ENCODE measurements at places on chromosomes 3 and 15.

DNA sequence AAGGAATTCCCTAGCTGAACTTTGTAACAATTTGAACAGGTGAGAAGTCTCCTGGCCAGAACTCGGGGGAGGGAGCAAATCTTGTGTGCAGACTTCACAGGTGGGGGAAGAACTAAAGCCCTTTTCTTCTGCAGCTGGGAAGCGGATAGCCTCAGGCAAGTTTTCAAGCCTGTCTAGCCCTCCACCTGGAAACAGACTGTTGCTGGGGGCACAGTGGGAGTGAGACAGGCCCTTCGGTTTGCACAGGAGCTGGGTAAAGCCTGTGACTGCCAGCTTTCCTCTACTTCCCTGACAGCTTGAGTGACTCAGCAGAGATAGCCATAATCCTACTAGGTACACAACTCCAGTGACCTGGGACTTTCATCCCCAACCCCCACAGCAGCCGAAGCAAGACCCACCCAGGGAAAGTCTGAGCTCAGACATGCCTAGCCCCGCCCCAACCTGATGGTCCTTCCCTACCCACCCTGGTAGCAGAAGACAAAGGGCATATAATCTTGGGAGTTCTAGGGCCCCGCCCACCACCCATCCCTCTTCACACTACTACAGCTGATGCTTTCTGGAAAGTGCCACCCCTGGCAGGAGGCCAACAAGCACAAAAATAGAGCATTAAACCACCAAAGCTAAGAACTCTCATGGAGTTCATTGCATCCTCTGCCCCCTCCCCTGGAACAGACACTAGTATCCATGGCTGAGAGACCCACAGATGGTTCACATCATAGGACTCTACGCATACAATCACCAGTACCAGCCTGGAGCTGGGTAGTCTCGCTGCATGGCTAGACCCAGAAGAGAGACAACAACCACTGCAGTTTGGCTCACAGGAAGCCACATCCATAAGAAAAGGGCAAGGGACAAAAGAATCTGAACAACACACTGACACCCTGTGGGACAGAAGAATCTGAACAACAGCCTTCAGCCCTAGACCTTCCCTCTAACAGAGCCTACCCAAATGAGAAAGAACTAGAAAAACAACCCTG, 479.0 kb downstream of the RAP2B start:
- no peak for DNase-seq

- peak; percentile 43 for DNase-seq
These were observed 107.7 kb upstream of the PLSCR5 start for GRCh38 chr3:146712806-146713205.

DNA sequence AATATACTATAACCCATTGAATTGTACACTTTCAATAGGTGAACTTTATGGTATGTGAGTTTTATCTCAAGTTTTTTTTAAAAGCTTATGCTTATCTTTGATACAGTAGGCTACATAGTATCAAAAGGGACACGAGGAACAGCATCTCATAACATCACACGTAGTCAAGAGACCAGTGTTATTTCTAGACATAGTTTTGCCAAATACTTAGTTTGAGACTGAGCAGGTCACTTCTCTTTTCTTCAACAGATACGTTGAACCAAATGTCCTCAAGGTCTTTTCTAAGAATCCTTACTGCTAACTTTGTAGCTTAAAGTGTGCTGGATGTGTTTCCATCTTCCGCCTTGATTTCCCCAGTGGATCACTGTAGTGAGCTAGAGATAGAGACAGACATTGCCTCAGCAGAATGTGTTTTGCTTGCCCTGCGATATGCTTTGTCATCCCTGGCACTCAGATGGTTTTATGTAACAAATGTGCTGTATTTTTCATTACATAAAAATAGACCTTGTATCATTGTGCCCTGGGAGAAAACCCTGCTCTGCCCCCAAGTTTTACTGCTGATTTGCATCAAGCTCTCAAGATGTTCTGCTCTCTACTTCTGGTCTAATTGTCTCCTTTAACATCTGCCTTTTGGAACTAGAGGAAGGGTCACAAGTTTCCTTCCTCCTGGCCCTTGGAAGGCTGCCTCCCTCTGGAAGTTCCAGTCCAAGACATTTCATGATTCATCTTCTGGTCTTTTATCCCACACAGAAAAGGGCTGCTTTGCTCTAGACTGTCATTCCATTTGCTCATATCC, 426.4 kb upstream of the RGMA start:
- no peak for DNase-seq

DNA sequence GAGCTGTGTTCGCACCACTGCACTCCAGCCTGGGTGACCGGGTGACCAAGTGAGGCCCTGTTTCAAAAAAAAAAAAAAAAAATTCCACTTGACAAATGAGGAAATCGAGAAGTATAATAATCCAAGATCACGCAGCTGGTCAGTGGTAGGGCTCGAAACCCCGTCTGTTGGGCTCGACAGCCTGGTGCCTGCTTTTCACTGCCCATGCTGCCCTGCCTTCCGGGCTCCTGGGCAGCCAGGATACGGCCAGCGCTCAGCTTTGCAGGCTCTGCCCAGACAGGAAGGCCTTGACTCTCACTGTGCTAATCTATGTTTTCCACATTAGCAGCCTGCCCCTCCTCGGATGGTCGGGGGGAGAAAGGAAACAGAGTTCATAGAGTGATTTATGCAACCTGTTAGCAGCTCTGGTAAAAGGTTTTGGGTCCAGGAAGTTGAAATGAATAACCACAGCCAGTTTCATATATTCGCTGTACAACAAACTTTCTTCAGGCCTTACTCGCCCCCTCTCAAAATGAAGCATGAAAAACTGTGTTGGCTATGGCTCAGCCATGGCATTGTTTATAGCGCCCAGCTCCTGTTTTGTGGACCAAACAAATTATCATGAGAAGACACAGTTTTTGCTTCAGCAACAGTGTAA, 108.8 kb downstream of the XXYLT1 start:
- DNase-seq, result no peak

DNA sequence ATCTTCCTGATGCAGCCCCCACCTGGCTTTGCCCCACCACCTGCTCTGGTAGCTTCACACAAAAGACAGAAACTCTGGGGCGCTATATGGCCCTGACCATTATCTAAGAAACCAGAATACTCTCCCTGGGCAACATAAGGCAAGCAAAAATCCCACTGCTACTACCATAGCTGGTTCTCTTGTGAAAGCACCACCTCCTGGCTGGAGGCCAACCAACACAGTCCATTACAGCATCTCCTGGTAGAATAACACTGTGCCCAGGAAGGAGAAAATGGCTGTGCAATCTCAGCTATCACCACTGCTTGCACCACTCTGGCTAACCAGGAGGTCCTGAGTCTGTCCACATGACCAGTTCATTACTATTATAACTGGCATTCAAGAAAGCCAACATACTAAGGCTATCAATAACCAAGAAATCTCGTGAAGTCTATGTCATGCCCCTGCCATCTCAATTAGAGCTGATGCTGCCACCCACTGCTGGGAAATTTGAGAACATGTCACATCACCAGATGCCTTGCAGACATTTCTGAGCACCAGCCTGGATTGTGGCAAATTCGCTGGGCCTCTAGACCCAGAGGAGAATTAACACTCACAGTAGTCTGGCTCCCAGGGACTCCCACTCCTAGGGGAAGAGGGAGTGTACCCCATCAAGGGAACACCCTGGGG, 1114.8 kb downstream of the ROBO2 start:
- peak; percentile 13 for DNase-seq

DNA sequence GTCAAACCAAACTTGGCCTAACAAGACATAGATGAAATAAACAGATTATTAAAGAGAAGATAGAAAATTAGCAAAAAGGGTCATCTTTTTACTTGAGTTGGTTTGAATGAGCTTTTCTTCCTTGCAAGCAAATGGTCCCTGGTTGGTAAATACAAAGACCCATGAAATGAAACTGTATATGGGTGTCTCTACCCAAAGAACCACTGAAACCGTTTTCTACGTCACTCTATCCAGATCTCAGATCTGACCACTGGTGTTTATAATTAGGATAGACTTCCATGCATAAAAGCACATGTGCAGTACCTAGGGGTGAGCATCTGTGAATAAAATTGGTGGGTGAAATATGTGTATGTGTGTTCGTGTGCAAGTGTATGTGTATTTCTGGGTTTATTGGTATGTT, 73.2 kb downstream of the CLDN11 start:
- DNase-seq, result no peak

GRCh38 chr3:194095464-194095863, 40.5 kb upstream of the HES1 start:
- no peak for DNase-seq

GRCh38 chr3:53815651-53816050, 30.6 kb downstream of the CHDH start:
- DNase-seq, result no peak

DNA sequence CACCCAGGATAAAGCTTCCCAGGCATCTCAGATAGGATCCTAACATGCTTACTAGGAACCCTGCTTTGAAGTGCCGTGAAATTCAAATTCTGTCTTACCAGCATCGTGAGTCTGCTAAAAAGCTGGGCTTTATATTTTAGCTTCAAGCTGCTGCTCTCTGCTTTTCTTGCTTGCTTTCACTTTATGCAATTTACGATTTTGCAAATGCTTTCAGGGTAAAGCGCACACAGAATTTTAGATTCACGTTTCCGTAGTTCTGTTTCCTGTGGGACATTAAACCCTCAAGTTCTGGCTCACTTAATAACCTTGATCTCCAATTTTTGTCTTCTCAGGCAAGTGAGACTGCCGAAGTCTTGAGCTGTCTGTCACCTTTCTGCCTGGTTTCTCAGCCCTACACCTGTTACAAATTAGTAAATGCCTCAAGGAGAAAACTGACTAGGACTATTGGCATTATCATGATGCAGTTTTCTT, 170.5 kb upstream of the TGFBR2 start:
- DNase-seq, result peak; percentile 28

- DNase-seq, result no peak
These were observed 6.5 kb upstream of the P3H2 start for GRCh38 chr3:190127195-190127594.

DNA sequence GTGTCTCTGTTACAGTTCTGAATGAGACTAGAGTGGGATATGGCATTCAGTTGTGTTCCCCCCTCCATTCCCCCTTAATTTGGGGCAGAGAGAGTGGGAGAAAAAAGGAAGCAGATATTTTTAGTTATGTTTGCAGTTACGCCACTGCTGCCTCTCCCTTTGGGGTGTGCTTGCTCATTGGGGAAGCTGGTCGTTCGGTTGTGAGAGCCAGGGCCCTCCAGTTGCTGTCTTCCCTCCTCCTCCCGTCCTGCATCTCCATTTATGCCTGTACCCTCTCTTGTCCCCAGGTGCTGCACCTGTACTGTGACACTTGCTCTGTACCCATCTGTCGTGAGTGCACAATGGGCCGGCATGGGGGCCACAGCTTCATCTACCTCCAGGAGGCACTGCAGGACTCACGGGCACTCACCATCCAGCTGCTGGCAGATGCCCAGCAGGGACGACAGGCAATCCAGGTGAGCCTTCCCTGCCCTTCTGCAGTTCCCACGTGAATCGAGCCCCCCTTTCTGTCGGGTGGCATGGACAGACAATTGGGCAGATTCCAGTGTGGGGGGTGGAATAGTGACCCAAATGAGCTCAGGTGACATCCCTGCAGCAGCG, 55.8 kb downstream of the TRIM71 start:
- no peak for DNase-seq

DNA sequence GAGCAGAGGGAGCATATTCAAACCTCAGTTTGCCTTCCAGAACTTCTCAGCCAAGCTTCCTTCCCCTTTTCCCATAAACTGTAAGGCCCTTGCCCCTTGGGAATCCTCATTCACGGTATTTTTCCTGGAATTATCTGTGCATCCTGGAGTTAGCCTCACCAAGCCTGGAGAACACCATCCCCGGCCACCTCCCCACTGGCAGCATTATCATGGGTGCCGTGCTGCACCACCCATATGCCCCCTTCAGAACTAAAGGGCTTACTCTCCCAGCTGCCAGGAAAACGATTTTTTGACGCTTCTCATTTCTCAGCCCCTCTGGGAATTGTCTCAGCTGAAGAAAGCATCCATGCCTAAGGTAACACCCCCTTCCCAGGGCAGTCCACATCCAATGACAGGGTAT, 20.9 kb upstream of the TBC1D21 start:
- no peak for DNase-seq

DNA sequence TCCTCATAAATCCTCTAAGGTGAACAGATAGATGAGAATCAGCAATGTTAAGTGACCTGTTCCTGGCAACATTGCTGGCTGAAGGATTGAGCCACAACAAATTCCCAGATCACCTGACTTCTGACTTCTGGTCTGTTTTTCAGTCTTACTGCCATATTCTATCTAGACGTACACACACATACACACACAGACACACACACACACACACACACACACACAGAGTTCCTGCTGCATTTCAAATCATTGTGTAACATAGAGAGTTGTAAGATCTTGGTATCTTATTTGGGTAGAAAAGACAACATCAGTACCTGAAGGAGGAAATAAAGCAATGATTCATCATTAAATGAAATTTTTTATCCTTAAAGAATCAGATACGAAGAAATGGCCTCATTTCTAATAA, 342.6 kb downstream of the MFSD1 start:
- no peak for DNase-seq

GRCh38 chr15:90241343-90242192, 7.6 kb downstream of the GDPGP1 start:
- DNase-seq, result no peak

- peak; percentile 15 for DNase-seq
These were observed 51.2 kb downstream of the MCTP2 start for GRCh38 chr15:94282269-94283250.

DNA sequence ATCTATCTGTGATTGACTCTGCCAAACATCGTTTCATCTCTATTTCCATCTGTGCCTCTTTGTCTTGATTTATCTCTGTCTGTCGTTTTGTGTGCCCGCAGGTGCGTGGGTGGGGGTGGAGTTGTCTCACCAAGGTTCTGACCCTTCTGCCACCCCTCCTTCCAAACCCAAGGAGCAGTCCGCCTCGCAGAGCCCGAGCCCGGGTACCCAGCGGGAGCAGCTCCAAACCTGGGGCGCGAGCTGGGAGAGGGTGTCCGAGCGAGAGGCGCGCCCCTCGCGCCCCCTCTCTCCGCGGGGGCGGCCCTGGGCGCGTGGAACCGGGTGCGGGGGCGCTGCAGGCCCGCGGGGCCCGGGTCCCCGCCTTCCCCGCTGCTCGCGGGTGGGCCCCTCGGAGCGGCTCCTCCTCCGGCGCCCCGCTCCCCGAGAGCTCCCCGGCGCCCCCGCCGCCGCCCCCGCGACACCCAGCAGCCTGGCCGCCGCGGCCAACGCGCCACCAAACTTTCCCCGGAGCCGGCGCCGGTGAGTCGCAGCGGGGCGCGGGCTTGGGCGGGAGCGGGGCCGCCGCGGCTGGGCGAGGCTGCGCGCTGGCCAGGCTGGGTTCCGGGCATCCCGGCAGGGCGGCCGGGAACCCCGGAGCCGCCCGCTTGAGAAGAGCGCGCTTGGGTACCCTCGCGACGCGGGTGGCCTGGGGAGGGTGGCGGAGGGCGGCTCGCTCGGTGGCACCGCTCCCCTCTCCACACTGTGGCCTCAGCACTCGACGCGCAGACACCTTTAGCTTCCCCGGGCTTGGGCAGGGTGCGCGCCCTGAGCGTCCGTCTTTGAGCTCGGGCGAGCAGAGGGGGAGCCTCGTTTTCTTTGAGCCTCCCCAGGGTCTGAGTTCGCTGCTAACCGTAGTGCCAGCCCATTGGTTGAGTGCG, at the start of gene HRH1:
Gene HRH1 (plus strand): TSS at position 458 of the 917 bp plus-strand sequence. CDS start 104,545 bp downstream, outside the sequence.
- DNase-seq, result no peak

- no peak for DNase-seq
These were observed 64.2 kb downstream of the MYLK start for GRCh38 chr3:123819949-123820348.

Data from fibroblast of gingiva (primary cell).